ENCODE measurements at places on chromosomes 11 and 22.
A peak's percentile ranks its signal among the peaks of the same experiment; 100 is the strongest.

DNA sequence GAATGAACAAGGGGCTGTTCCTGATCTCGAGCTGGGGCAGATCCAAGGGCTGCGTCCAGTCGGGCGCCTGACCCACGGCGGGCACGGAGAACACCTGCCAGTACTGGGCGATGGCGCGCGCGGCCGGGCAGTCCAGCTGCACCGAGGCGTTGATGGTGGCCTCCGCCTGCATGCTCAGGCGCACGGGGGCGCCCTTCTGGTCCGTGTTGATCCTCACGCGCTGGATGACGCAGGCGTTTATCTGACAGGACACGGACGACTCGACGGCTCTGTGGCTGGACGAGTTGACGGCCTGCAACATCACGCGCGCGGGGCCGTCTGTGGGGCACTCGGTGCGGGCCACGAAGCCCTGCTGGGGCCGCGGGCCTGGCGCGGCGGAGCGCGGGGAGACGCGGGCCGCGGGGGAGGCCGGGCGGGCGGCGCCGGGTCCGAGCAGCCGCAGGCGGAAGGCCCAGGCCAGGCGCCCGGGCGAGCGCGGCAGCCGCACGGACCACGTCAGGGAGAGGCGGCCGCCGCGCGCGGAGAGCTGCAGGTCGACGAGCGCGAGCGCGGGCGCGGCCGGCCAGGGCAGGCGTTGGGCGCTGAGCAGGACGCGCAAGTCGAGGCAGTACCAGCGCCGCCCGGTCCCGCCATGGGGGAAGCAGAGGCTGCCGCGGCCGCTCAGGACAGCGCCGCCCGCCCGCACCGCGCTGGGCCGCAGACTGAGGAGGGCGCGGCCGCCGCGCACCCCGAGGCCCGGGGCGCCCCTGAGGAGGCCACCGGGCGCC, 511 bp downstream of the PKDREJ start:
- peak; percentile 46 for DNase-seq

- DNase-seq: no peak
Observed at GRCh38 chr11:116473206-116473769, 299.5 kb downstream of the BUD13 start.

GRCh38 chr11:61904539-61905048, 12.8 kb downstream of the RAB3IL1 start:
- DNase-seq: no peak

- no peak for DNase-seq
Observed at GRCh38 chr11:75771646-75772410, 3.2 kb downstream of the DGAT2 start.

- no peak for DNase-seq
Observed at GRCh38 chr11:133946541-133947318, 10.0 kb downstream of the IGSF9B start.

DNA sequence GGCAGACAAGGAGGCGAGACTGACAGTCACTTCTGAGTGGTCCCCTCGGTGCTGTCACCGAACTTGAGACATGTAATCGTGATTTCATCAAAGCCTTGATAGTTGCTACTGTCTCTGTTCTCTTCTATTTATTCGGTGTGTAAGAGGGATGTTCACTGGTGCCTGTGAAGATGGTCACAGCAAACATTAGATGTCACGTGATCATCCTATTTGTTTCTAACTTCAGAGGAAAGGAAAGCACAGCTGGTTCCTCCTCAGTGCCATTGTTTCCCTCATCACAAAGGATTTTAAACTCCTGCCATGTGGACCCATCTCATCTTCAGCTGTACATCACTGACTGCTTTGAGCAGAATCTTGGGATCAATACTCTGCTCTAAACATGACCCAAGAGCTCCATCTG, 73.1 kb upstream of the CLMP start:
- no peak for DNase-seq

GRCh38 chr22:35582861-35583670, 34.1 kb downstream of the MB start:
- DNase-seq: peak; percentile 64

DNA sequence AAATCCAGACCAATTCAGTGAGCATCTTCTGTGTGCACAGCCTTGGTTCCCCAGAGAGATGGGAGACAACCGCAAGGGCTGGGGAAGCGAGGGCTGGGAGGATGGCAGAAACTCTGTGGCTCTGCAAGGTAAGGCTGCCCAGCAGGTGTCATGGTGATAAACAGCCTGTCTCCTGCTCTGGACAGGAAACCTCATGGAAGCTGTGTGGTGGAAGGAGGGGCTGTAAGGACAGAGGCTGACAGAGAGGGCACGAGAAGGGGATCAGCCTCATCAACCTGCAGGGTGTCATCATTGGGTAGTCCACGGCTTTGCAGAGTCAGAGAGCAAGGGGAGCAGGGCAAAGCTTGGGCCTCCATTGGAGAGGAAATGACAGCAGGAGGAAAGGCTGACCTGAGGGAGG, 138.4 kb upstream of the CADM1 start:
- DNase-seq: no peak

DNA sequence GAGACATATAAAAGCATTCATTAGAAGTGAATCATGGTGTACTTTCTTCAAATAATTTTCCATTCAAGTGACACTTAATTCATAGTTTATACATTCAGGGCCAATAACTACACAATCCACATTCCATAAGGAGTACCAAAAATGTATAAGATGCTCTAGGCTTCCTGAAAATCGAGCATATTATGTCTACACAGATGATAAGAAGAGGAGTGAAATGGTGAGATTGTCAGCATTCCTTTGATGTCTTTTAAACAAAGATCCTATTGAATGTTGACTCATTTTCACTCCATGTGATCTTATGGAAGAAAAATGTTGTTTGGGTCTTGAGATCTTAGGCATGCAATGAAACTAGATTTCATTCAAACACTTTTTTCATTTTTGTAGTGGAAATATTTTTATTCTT, 843.2 kb downstream of the KCNA4 start:
- DNase-seq: no peak

DNA sequence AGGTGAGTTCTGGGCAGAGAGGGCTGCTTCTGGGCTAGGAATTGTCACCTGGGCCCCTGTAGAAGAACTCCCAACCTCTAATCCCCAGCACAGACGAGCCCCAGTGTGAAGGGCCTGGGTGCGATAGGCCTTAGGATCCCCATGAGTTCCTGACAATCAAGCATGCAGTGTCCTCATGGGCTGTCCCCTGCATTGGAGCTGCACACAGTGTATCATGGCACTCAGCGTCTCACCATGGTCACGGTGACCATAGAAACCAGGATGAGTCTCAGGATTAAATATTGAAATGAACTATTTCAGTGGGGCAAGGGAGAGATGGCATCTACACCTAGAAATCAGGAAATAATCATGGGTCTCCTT, 292 bp downstream of the SCGB2A1 start:
- no peak for DNase-seq

DNA sequence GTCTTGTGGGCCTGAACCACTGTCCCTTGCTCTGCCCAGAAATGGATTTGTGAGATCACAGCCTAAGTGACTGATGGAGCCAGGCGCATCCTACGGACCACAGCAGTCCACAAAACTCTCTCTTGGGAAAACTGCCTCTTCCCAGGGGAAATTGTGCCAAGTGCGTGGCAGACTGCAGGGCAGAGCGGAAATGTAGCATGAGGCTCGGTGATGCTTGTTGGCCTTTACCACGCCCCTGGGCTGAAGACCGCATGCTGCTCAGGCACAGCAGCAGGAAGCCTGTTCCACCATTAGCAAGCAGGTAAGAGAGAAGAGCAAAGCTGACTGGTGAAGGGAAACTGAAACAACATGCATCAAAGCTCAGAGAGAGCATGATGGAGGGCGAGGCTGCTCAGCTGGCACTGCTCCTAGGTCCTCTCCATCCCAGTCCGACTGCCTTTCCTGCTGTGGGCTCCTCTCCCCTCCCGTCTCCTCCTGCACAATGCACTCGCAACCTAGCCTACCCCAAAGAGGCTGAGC, 26.5 kb upstream of the SCARF2 start:
- peak; percentile 54 for DNase-seq

GRCh38 chr11:86204356-86204755, 40.2 kb upstream of the EED start:
- no peak for DNase-seq

- no peak for DNase-seq
Observed at GRCh38 chr11:34756591-34756990, 135.7 kb downstream of the EHF start.

DNA sequence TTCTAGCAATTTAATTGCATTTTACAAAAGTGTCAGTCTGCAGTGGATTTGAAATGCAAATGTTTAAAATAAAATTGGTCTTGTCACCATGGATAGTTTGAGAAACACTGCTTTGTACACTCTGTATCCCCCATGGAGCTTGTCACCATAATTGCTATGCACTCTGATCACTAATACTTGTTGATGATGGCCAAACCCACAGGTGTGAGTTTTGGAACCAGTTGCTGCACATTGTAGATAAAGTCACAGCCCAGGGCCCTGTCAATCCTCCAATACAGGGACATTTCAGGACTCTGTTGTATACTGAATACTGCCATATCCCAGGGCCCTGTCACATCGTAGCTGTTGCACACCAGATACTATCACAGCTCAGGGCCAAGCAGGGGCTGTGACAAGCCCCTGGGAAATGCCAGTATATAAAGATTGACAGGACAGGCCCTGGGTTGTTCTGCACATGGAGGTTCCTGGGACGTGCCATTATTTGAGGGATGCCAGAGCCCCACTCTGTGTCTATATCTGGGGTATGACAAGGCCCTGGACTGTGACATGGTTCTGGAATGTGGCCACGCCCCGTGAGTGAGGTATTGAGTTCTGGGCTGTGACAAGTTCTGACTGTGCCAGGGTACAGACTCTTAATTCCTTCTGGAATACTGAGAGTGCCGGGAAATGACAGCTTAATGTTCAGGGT, 27.9 kb upstream of the SMPD1 start:
- DNase-seq: no peak

GRCh38 chr11:119758291-119758690, 29.3 kb upstream of the NECTIN1 start:
- no peak for DNase-seq

DNA sequence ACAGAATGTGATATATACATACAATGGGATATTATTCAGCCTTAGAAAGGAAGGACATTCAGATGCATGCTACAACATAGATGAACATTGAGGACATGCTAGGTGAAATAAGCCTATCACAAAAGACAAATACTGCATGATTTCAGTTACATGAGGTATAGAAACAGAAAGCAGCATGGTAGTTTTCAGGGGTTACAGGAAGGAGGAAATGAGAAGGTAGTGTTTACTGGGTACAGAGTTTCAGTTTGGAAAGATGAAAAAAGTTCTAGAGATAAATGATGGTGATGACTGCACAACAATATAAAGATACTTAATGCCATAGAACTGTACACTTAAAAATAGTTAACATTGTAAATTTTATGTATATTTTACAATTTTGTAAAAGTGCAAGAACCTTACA, 266.7 kb upstream of the C11orf87 start:
- DNase-seq: no peak

DNA sequence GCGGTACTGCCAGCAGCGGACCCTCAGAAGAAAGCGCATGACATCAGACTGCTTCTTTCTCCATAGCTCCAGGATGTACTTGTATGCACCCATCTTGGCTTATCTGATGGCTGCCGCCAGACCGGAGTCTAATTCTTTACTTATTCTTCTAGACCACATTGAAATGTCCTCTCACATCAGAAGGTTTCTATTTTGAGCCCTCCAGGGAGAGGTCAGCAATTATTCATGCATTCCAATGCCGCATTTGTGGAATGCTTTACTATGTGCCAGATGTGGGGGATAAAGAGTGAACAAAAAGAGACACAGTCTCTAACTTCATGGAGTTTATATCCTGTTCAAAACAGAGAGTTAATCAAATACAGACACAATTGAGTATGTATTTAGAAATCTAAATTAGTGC, 230.1 kb downstream of the MIAT start:
- no peak for DNase-seq

GRCh38 chr11:77654770-77655434, 17.3 kb upstream of the CLNS1A start:
- no peak for DNase-seq

- no peak for DNase-seq
Observed at GRCh38 chr11:16093889-16094653, 262.3 kb downstream of the SOX6 start.

GRCh38 chr22:27840436-27840835, 38.9 kb upstream of the MN1 start:
- no peak for DNase-seq

GRCh38 chr22:50253046-50253915, 2.2 kb upstream of the HDAC10 start:
- no peak for DNase-seq

GRCh38 chr11:122032317-122032716, 83.7 kb downstream of the BLID start:
- DNase-seq: no peak

- no peak for DNase-seq
Observed at GRCh38 chr11:119126675-119127268, 5.4 kb downstream of the HINFP start.

- DNase-seq: no peak
Observed at GRCh38 chr11:128155590-128155989, 431.8 kb downstream of the ETS1 start.

- no peak for DNase-seq
Observed at GRCh38 chr22:30008401-30008800, 71.9 kb upstream of the HORMAD2 start.

GRCh38 chr11:69787906-69788305, 12.8 kb upstream of the FGF4 start:
- no peak for DNase-seq

DNA sequence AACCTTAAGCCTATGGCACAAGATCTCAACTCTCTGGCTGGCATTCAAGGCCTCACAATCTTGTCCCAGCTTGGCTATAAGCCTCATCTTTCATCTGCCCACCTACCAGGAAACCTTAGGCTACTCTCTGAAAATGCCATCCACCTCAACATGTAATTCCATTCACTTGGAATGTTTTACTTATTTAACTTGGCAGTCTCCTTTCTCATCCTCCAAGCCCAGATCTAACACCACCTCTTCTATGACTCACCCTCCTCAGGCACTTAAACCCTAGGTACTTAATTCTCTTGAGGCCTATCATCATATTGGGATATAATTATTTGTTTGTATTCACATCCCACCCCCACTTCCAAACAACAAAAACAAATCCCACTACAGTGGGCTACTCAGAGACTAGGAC, 15.0 kb downstream of the POGLUT3 start:
- no peak for DNase-seq

- no peak for DNase-seq
Observed at GRCh38 chr11:31641477-31642062, 132.0 kb downstream of the ELP4 start.

DNA sequence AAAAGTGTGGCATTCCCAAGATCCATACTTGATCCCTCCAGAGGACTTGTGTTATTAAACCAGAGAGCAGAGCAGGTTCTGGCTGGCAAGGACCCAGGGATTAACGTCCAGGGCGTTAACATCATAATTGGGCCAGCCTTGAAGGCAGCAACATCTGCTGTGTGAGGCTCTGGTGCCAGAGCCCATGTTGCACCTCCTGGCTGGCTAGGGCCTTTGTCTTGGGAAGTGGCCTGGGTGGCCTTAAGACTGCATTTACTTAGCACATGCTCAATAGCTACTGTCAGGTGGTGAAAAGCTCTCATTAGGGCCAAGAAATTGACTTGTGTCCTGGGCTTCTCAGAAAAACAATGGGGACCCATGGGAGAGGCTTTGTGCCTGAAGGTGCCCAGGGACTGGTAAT, 66.6 kb downstream of the CACNG2 start:
- DNase-seq: no peak

Data from activated CD4-positive, CD25-positive, alpha-beta regulatory T cell treated with anti-CD3 and anti-CD28 coated beads, Interleukin-2, amount 50 U/mL, for 72 hours (primary cell).